Endothelial cell (in vitro differentiated cells): ENCODE measurements at places on chromosomes 6 and 20. TPM values are rescaled to one million over a fixed set of nuclear protein-coding genes. Genes with fewer than 3 reads are reported as not detected.

DNA sequence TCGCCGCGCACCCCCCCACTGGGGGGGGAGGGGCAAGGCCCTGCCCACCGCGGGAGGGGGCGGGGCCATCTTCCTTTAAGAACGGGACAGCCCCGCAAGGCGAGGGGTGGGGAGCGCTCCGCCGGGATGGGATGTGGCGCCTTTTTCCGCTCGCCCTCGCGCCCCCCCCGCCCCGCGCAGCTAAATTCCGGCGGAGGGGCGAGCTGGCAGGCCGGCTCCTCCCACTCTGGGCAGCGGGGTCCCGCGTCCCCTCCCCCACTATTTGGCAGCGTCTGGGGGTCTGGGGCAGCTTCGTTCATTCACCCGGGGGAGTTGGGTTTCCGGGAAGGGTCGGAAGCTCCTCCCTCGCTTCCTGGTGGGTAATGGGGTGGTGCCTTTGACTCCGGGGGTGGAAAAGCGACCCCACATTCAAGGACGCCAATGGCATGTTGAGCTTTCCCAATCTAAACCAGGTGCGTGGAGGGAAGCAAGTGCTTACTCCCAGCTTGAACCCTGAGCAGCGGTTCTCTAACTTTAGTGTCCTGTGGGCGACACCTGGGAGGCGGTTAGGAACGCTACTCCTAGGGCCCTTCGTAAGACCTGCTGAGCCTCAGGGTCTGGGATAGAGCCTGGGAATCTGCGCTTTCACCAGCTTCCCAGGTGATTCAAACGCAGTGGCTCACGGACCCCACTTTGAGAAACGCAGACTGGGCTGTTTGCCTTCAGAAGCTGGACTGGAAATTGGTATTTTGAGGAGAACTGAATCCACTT is 927 bp downstream of the ASXL1 start:
- DNase-seq, result peak; percentile 71

- DNase-seq, result no peak
Measured at GRCh38 chr6:37624606-37625574, 72.8 kb downstream of the MDGA1 start.

SLC12A5 gene
- 8.8 TPM for total RNA-seq

OPN5 gene
- 12.1 TPM for total RNA-seq

MOCS1 gene
- 15.8 TPM for total RNA-seq

IL20RA gene
- 0.10 TPM for total RNA-seq

- no peak for DNase-seq
Measured at GRCh38 chr6:166673309-166673708, 46.3 kb upstream of the RPS6KA2 start.

RARS2 gene
- 45.8 TPM for total RNA-seq

DNA sequence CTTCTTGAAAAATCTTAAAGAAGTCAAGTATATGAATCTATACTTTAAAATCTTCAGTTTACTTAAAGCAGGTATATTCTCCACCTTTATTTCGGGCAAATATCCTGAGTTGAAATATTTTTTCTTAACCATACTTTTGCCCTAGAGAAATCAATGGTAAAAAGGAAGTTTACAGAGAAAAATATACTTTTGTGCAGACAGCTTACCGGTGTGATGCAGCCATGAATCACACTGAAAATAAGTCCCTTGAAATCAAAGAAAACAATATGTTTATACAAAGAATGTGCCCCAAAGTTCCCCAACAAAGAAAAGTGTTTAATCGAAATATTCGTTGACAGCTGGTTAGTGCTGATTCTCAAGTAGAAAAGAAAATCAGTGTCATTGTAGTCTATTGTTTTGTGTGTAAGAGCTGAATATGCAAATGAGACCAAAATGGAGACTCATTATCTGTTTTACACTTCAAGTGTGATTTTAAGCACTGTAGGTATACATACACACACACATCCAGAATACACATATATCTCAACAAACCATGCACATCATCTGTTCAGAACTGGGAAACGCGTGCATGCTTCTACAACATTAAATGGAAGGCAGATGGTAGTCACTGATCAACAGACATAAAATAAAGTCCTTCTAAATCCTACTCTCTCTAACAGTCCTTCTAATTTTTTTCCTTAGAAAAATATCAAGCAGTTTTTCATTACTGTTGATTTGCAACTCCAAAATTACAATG is 73.3 kb downstream of the BTBD9 start:
- DNase-seq, result no peak

TMEM151B gene
- 0.28 TPM for total RNA-seq

GRCh38 chr6:137819740-137820139 is 47.3 kb upstream of the TNFAIP3 start:
- DNase-seq, result no peak

EPPIN gene
- not detected for total RNA-seq

GRCh38 chr6:157456524-157456829 is 75.5 kb downstream of the ZDHHC14 start:
- no peak for DNase-seq

DNA sequence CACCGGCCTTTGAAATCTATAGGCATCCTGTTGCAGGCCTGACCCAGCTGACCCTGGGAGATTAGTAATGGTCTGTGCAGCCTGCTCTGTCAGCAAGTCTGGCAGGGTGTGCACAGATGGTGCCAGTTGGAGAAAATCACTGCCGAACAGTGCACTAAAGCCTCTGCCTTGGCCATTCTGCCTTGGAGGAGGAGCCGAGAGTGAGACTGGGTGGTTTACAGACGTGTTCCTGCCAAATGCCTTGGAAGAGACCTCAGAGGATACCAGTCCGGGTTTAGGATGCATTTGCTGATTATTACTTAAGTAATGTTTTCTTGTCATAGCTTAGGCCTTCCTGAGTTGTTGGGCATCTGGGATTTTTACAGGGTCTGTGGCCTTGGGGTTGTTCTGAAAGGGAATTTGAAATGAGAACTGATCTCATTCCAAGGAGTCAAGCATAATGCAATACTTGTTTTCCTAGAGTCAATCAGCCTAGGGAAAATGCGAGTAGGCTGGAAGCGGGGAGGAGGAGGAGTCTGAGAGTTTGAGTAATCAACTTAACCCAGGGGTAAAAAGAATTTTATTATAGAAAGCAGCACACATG is 292.1 kb downstream of the SOX4 start:
- DNase-seq, result no peak

DNA sequence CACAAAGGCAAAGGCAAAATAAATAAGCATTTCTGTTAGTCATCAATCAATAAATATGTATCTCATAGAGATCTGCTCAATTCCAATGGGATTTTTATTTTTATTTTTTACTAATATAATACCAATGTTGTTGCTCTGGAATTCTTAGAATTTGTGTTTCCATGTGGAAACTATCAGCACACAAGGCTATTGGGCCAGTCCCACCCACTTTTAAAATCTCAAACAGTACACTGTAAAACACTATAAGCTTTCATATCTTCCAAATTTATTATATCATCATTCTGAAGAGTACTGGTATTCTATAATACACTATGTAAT is 563.8 kb upstream of the MARCKS start:
- DNase-seq, result no peak

MOG gene
- not detected for total RNA-seq

DNA sequence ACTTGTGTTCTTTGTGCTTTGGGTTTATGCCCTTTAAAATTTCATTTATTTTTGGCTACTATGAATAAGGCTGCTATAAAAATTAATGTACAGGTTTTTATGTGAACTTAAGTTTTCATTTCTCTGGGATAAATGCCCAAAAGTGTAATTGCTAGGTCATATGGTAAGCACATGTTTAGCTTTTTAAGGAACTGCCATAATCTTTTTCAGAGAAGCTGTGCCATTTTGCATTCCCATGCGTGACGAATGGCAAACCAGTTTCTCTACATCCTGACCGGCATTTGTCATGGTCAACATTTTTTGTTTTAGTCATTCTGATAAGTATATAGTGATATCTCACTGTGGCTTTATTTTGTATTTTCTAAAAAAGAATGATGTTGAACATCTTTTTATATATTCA is 236.0 kb upstream of the SGK1 start:
- no peak for DNase-seq

DNA sequence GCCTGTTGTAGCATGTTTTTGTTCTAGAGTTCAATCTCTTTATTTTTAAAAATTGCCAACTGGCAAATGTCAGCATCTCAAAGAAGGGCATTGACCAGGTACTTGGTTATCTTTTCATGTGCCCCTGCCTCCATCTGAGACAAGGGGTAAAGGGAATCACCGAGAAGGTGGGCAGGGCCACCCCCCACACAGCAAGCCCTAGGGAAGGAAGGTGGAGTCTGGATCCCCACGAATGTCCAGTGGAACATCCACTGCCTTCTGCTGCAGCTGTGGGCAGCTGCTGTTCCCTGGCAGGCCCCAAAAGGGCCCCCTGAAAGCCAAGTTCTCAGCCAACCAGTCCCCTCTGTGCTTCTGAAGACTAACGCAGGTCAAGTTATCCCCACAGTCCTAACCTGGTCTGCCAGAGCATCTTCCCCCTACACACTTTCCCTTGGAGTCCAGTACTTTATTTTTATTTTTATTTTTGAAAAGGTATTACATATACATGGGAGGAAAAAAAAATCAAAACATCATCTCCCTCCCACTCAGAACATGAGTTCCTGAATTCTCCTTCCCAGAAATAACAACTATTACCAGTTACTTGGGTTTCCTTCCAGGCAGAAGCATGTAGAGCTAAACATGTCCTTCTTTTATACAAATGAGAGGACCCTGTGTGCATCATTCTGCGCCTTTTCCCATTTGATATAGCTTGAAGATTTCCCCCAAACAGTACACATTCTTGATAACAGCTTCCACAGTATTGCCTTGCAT is 253.7 kb downstream of the MAFB start:
- no peak for DNase-seq

- no peak for DNase-seq
Measured at GRCh38 chr20:52975803-52976531, 3.8 kb downstream of the TSHZ2 start.

GRCh38 chr6:62805431-62805830 is 405.8 kb upstream of the FKBP1C start:
- no peak for DNase-seq

GRCh38 chr20:22673467-22673866 is 89.1 kb upstream of the FOXA2 start:
- no peak for DNase-seq

MAN1A1 gene
- total RNA-seq, result 34.4 TPM

GRCh38 chr20:2696646-2697045 is 4.1 kb downstream of the EBF4 start:
- DNase-seq, result no peak
